NCI-H1048 (cell line): ENCODE measurements at places on chromosomes 2 and 18.

DNA sequence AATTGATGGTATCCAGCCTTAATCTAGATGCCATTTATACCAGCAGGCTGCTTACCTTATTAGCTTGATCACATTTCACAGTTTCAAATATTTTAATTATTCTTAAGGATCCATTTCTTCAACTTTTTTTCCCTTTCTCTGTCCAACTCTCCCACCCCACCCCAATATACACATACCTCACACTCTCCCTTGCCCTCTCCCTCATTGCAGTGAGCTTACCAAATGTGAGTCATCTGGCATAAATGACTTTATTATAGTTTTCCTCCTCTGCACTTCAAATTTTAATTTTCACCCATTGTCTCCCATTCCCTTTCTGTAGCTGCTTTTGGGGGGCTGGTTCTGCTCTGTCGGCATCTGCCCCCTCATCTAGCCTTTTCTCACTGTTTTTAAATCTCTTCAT, 12.9 kb downstream of the HTR2B start:
- DNase-seq = no peak

DNA sequence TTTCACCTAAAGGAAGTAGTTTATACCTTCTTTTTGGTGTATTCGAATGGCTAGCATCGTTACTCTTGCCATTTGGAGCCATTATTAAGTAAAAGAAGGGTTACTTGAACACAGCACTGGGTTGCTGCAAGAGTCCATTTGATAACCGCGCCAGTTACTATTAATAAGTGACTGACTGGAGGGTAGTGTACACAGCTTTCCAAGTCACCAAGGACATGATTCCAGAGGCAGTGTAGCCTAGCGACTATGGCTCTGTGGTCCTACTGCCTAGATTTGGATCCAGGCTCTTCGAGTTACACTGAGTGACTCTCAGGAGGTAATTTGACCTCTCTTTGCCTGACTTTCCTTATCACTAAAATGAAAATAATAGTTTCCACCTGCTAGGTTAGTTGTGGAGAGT, 206.8 kb downstream of the MEIS1 start:
- no peak for DNase-seq

DNA sequence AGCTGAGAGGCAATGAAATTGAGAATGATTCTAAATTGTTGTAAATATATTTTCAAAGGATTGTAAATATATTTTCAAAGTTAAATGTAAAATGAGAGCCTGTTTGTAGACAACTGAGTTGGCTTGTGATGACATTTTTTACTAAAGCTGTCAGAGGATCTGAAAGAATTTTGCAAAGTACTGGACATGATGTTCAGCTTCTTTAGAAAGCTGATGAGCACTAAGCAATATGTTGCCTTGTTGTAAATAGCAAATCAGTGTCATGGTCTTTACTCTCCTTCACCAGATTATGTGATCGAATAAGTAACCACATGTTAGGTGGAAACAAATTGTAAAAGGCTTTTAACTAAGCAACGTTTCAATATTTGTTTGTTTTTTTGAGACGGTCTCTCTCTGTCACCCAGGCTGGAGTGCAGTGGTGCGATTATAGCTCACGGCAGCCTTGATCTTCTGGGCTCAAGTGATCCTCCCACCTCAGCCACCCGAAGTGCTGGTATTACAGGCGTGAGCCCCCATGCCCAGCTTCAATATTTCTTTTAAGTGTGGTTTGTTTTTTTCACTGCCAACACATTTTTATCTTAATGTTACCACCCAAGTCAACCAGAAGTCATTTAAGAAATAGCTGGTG, 44.0 kb downstream of the E2F6 start:
- no peak for DNase-seq

GRCh38 chr2:128309280-128310093, 9.2 kb downstream of the HS6ST1 start:
- DNase-seq = no peak

DNA sequence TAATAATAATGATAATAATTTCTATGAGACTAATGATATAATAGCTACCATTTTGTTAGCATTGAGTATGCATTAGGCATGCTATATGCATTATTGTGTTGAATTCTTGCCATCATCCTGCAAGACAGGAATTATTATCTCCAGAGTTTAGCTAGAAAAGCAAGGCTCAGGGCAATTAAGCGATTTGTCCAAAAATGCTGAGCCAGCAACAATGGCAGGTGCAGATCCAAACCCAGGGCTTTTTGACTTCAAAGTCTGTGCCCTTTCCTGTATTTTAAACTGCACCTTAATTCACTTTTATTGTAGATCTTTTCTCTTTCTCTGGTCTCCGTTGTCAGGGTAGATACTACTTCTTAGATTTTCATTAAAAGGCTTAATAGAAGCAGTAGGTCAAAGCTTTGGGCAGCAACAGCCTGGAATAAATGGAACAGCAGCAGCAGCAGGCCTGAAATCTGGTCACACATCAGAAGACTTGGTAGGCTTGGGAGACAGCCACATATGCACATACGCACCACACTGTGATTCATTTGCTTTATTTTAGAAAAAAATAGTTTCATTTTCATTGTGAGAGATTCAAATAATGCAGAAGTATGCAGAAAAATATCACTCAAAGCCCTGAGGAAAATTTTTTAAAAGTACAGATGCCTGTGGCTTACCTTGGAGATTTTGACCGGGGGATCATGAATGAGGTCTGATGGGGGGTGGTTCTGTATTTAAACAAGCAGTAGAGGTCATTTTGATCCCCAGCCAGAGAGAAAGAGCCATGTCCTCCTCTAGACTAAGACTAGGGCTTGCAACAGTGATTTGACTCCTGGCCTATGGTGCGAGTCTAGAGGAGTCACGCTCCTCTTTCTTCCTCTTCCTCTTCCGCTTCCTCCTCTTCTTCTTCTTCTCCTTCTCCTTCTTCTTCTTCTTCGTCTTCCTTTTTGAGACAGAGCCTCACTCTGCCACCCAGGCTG, 455.7 kb downstream of the TSN start:
- no peak for DNase-seq

DNA sequence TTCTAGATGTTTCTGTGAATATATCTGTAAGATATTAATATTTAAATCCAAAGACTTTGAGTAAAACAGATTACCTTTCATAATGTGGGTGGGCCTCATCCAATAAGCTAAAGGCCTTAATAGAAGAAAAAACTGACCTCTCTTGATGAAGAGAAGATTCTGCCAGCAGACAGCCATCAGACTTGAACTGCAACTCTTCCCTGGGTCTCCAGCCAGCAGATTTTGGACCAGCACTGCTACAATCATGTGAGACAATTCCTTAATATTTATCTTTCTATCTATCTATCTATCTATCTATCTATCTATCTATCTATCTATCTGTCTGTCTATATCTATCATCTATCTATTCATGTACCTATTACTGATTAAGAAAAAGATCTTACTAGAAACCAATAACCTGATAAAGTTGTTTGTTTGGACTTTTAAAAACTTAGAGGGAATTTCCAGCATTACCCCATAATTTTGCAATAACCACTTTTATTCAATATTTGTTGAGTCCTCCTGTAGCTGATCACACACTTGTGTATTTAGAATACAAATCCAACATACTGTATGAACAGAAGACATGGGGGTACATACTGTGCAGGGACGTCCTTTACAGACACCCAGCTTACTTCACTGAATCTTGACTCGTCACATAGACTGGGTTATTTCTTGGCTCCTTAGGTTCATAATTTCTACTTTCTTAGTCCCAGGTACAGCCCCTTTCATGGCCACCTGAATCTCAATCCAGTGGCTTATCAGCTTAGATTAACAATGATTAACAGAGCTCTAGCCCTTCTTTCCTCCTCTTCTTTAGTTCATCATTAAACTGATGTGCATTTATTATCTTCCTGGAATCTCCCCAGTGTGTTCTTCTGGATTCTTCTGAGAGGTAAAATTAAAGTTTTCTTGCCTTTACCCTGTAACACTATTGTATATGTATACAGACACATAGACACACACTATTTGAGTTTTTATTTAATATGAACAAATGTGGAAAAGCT, 27.2 kb upstream of the STAT4 start:
- DNase-seq = no peak

DNA sequence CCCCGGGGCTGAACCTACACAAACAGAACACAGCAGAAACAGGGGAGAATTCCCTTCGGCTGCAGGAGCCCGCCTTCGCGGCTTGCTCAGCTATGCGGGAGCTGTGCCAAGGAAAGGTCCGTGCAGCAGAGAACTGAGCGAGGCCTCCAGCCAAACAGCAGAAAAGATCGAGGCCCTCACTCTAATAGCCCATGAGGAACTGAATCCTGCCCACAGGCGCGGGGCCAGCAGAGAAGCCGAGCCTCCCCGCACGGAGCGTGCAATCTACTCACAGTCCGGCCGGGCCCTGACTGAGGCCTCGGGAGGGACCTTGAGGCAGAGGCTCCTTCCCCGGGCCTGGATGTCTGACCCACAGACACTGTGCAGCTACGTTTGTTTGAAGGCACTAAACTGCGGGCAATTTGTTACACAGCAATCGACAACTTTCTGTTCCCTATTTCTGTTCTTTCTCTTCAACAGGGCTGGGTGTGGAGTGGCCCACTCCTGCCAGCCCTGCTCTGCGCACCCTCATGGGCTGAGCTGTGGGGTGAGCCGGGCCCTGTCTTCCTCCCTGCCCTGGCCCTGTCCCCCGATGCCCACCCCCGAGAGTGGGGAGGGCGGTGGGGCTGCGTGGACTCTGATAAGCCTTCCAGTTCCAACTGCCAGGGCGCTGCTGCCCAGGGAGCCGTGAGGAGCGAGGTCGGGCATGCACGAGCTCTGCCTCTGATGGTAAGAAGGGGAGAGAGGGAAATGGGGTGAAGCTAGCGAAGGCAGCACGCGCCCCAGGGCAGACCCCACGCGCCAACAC, 13.7 kb downstream of the HES6 start:
- no peak for DNase-seq

DNA sequence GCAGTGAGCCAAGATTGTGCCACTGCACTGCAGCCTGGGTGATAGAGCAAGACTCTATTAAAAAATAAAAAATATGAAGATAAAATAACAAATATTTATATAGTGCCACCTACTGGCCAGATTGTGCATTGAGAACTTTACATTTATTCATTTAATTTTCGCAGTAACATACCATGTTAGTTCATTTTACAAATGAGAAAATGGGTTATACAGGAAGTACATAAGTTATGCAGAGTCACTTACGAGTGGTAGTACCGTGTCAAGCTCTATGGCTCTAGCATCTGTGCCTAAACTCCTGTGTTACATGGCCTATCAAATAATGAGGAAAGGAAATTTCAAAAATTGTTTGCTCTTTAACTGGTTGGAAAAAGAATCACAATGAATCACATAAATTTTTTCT, 27.9 kb downstream of the RIF1 start:
- no peak for DNase-seq

DNA sequence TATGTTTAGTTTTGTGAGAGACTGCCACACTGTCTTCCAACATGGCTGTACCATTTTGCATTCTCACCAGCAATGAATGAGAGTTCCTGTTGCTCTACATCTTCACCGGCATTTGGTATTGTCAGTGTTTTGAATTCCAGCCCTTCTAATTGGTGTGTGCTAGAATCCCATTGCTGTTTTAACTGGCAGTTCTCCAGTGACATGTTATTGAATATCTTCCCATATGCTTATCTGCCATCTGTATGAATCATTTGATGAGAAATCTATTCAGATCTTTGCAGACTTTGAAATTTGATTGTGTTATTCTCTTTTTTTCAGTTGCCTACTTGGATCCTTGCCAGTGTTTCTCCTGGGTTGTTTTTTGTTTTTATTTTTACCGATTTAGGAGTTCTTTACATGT, 99.0 kb downstream of the SNTG2 start:
- no peak for DNase-seq

- DNase-seq = no peak
Observed at GRCh38 chr2:101832114-101832513, 134.6 kb downstream of the MAP4K4 start.

GRCh38 chr18:2985628-2986027, 27.3 kb downstream of the LPIN2 start:
- no peak for DNase-seq

GRCh38 chr2:235384624-235385023, 109.2 kb upstream of the AGAP1 start:
- DNase-seq = no peak

- no peak for DNase-seq
Observed at GRCh38 chr2:193153576-193153975, 958.8 kb upstream of the TMEFF2 start.

- DNase-seq = no peak
Observed at GRCh38 chr2:228410061-228410460, 228.6 kb upstream of the SPHKAP start.

DNA sequence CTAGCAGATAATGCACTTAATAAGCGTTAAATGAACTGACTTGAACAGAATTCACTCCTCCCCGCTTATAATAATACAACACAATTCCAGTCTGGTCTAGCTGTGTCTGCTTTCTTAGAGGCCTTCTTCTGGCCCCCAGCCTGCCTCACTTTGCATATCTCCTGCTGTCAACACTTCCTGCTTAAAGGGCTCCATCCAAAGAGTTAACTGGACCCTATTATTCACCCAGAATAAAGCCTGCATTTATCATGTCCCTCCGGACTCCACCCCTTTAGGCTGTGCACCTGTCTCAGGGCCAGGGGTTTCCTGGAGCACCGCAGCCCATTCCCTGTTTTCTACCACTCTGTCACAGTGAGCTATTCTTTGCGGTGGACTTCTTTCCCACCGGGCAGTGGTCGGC, 292.8 kb upstream of the FBXO11 start:
- no peak for DNase-seq

DNA sequence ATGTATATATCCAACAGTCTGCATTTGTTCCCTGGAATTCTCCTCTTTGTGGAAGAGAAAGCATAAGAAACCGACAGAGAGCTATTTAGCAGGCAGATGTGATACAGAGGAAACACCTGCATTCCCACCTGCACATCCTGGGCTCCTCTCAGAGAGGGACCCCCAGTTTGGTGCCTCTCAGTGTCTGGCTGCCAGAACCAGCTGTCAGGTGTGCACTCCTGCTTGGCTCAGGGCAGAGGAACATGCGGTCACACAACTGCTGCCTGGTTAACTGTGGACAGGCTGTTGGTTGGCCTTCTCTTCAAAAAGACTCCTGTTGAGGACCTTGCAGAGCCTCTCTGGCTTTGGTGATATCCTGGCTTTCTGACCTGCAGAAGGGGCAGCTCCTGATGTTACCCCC, 54.6 kb downstream of the ITGB6 start:
- DNase-seq = no peak

GRCh38 chr2:236659758-236660150, 90.1 kb downstream of the ACKR3 start:
- DNase-seq = no peak

GRCh38 chr2:188395903-188396689, 104.4 kb downstream of the GULP1 start:
- no peak for DNase-seq

DNA sequence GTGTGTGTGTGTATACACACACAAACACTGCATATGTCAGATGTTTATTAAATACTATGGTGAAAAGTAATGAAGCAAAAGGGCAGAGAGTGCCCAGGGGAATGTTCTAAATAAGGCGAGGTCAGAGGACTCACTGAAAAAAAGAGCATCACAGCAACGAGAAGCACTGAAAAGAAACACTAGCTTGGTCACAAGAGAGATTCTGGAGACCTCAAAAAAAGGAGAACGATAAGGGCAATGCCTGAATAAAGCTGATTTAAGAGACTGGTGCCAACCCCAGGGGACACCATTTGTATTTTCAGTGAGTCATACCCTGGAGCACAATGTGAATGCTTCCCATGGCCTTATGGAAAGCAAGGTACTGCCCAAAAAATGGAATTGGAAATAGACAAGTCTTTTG, 14.5 kb downstream of the SLC40A1 start:
- DNase-seq = no peak
